Activated CD4-positive, alpha-beta memory T cell treated with anti-CD3 and anti-CD28 coated beads for 36 hours (primary cell): ENCODE measurements at places on chromosomes 2 and 18. TPM values are rescaled to one million over a fixed set of nuclear protein-coding genes. Genes with fewer than 3 reads are reported as not detected.

Gene SERPINB4
- not detected for total RNA-seq

Gene GORASP2
- 64.5 TPM for total RNA-seq

Gene NDUFV2
- 552 TPM for total RNA-seq

Gene CETN1
- not detected for total RNA-seq

Gene INPP5D
- total RNA-seq = 54.9 TPM

Gene HOXD1
- not detected for total RNA-seq

Gene TMEM247
- total RNA-seq = not detected

Gene UGT1A3
- not detected for total RNA-seq

Gene TMEM131
- 23.1 TPM for total RNA-seq

Gene XIRP2
- not detected for total RNA-seq

GRCh38 chr2:133906396-133906795, 338.1 kb upstream of the NCKAP5 start:
- DNase-seq = no peak

GRCh38 chr2:46164529-46165301, 132.5 kb upstream of the EPAS1 start:
- DNase-seq = no peak

- DNase-seq = peak; percentile 26
Observed at GRCh38 chr18:62741118-62741566, 25.8 kb downstream of the PHLPP1 start.

GRCh38 chr2:59930430-59930829, 623.0 kb downstream of the BCL11A start:
- DNase-seq = no peak

- no peak for DNase-seq
Observed at GRCh38 chr2:221999166-221999565, 299.6 kb downstream of the PAX3 start.

GRCh38 chr2:24832931-24833701, 39.9 kb downstream of the CENPO start:
- no peak for DNase-seq

GRCh38 chr2:23311186-23311585, 73.8 kb upstream of the KLHL29 start:
- no peak for DNase-seq

DNA sequence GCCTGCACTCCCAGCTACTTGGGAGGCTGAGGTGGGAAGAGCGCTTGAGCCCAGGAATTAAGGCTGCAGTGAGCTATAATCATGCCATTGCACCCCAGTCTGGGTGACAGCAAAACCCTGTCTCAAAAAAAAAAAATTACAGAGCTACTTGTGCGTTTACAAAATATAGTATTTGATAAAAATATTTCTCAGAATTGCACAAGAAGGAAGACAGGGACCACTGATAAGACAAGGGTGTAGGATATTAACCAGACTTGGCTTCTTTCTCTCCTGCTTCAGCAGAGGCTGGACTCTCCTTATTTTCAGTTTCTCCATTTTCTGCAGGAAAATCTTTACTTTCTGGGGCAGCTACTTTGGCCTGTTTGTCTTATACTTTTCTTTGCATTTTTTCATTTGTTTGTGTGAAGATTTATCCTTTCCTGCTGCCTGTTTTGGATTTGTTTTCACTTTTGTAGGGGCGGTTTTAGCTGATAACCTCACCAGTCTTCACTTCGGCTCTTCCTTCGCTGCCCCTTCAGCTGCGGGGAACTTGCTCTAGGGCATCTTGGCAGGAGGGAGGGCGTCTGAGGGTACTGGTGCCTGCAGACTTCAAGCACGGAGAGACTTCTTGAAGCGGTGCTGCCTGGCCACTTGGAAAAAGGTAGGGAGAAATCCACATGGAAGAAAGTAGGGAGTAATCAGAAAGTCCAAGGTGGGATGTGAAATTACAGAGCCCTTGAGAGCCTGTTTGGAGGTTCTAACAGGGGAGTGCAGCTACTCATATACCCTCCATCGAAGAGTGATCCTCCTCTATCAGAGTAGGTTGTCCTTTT, 14.9 kb upstream of the ZDBF2 start:
- no peak for DNase-seq

GRCh38 chr2:175931805-175932204, 70.3 kb downstream of the LNPK start:
- DNase-seq = no peak

DNA sequence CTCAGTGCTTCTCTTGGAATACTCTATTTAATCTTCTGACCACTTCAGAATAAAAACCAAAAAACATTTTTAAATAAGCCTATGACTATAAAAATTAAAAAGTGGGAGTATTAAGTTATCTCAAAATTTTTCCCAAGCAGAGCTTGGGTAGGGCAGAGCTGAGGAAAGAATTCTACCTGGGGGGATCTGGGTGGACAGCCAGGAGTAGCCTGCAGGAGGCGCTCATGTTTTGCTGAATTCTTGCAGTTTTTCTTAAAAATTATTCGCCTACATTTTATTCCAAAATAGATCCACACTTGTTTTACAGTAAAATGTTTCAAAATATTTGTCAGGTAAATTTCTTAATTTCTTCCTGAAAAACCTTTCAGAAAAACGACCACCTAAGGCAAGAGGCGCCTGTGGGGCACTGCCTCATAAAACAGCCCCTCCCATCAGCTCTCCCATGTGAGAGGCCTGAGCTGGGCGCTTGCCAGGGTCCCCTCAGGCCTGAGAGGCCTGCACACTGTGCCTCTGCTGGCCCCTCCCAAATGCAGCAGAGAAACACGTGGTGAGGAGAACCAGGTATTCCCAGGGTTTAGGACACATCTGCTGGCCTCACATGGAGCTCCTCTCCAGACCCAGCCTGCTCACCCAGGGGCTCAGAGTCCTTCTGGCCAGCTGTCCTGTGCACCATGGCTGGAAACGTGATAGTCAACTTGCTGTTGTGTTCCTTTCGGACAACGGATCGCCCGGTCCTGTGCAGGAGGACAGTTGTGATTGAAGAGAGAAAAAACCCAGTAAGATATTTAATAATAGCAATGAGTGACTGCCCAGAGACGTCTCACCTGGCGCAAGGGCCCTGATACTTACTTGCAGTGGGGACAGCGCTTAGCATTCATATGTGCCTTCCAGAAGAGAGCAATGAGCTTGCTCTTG, 17.5 kb downstream of the POLR1A start:
- peak; percentile 28 for DNase-seq

GRCh38 chr2:173347305-173348168, 7.1 kb upstream of the CDCA7 start:
- no peak for DNase-seq

- DNase-seq = no peak
Observed at GRCh38 chr2:175690113-175690837, 311.8 kb downstream of the LNPK start.

DNA sequence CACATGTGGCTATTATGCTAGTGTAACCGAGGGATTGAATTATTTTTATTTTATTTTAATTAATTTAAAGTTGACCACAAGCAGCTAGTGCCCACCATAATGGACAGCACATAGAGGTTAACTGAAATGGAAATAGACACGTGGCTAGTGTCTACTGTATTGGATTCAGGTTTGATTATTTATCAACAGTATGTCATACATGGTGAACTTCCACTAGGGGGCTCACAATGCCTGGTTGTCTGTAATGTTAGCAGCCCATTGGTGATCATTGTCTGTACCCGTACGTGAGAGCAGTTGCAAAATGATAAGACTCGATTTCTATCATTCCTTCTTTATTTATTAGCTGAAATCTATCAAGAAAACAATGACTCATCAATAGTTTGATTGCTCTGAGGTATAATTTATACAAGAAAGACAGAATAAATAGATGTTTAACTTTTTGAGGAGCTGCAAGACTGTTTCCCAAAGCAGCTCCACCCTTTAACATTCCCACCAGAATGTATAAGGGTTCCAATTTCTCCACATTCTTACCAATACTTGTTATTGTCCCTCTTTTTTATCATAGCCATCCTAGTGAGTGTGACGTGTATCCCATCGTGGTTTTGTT, 76.5 kb downstream of the CYBRD1 start:
- peak; percentile 47 for DNase-seq

- no peak for DNase-seq
Observed at GRCh38 chr2:38672445-38673391, 6.8 kb downstream of the GALM start.

DNA sequence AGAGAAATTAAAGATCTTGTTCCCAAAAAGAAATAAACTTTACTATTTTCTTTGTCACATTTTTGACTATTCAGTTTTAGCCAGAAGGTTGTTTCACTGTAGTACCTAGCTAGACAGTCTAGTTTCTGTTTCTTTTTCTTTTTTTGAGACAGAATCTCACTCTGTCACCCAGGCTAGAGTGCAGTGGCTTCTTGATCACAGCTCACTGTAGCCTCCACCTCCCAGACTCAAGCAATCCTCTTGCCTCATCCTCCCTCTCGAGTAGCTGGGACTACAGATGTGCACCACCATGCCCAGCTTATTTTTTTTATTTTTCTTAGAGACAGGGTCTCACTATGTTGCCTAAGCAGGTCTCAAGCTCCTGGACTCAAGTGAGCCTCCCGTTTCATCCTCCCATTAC, 2.2 kb downstream of the RBM45 start:
- DNase-seq = no peak

DNA sequence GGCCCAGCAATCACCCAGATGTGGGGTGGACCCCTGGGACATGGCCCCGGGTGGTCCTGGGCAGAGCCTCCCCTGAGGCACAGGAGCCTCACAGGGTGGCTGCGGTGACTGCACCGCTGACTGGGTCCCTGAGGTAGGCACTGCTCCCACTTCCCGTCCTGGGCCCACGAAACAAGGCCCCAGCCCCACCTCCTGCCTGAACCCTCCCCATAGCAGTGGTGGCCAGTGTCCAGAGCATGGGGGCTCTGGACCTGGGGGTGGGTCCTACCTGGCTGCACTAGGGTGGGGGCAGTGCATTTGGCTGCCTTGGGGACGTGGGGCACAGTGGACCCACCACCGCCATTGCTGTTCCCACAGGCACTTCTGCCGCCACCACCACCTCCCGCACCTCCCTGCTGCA, 39.4 kb downstream of the TDRD15 start:
- DNase-seq = no peak

DNA sequence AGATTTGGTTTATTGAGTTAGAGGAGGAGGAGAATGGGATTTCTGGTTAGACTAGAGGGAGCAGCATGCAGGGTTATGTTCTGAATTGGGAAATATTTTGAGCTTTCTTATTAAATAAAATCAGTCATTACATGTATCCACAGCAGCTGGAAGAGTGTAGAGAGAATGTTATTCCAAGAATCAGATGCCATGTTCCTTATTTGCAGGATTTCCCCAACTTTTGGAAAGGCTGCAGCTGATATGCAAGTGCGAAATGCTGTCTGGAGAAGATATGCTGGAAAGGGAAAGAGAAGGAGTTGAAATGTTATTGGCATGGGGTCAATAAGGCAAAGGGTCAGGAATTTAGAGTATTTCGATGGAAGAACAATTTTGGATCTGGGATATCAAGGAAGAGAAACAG, 255.8 kb downstream of the MTX2 start:
- no peak for DNase-seq

- no peak for DNase-seq
Observed at GRCh38 chr2:223641082-223641481, 38.9 kb upstream of the SCG2 start.

DNA sequence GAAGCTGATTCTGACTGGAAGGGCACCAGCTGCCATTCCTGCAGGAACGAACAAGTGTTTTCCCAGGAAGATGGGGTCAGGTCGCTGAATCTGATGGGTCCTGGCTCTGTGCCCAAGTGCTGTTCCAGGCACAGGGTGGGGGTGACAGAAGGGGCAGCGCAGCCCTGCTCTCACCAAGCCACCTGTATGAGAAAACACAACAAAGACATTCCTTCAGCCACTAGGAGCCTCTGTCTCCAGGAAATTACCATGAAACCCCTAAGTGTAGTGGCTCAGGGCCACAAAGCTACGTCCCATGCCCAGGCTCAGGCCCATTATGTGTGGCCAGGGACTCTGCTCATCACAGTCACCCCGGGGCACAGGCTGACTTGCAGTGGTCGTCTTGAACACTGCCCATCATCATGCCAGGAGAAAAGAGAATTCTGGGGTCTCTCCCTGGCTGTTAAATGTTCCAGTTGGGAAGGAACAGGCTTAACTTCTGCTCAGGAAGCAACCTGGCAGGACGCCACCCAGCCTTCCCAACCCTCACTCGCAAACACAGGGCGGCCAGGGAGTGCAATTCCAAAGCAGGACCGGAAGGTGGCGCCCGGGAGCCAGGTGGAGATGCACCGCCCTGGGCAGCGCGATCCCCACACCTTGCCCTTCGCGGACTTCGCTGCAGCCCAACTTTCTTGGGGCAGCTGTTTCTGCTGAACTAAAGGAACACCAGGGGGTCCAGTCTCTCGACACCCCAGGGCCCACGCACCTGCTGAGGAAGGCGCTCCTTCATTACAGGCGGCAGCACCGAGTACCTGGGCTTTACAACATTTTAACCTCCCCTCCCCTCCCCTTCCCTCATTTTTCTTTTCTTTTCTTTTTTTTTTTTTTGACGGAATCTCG, 11.0 kb upstream of the SFTPB start:
- peak; percentile 83 for DNase-seq

GRCh38 chr2:109637749-109638570, 23.8 kb downstream of the SOWAHC start:
- DNase-seq = no peak

- no peak for DNase-seq
Observed at GRCh38 chr2:54672590-54673456, 50.6 kb upstream of the EML6 start.

DNA sequence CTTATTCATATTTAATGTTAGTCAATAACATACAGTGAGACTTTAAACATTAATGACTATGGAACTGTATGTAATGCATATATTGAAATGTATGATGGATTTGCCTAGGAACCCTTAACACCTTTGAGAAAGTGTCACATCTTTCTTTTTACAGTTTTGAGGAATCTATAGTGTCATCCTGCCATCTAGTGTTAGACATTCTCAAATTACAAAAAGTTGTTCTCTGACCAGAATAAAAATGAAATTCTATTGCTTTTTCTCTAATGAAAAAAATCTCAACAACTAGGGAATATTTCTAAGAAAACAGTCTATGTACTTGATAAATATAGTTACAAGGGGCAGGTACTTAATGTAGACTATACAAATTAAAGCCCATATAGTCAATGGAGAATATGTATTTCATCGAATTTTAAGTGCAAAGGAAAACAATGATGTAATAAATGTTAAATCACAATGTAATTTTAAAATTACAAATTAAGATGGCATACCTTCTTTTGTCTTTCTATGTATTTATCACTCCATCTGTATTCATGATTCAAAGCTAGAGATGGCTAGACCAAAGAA, 5.1 kb upstream of the CALCRL start:
- DNase-seq = no peak

GRCh38 chr2:127100251-127101047, 6.5 kb downstream of the BIN1 start:
- DNase-seq = no peak

- no peak for DNase-seq
Observed at GRCh38 chr2:106990297-106990696, 104.3 kb upstream of the ST6GAL2 start.

GRCh38 chr2:28366496-28367282, 26.0 kb upstream of the FOSL2 start:
- peak; percentile 72 for DNase-seq

DNA sequence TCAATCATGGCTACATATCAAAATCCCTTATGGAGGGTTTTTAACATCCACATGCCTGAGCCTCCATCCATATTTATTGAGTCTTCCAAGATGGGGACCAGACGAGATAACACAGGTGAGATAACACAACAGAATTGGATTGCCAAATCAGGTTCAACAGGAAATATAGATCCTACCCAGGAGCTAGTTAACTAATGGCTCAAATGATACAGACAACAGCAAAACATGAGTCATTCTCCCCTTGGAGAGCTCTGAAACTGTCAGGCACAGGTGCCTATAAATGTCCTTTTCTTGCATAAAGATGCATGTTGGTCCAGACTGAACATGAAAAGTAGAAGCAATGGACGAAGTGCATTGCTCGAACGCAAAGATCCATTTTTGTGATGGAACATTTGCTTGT, 202.2 kb downstream of the CDH20 start:
- no peak for DNase-seq

- no peak for DNase-seq
Observed at GRCh38 chr2:58701688-58702301, 460.7 kb upstream of the FANCL start.
